ENCODE measurements at places on chromosomes 7 and 10. TPM values are rescaled to one million over a fixed set of nuclear protein-coding genes. Genes with fewer than 3 reads are reported as not detected.

UFSP1 gene
- total RNA-seq: 2.3 TPM

CALML5 gene
- total RNA-seq: not detected

SFTPA2 gene
- not detected for total RNA-seq

DNA sequence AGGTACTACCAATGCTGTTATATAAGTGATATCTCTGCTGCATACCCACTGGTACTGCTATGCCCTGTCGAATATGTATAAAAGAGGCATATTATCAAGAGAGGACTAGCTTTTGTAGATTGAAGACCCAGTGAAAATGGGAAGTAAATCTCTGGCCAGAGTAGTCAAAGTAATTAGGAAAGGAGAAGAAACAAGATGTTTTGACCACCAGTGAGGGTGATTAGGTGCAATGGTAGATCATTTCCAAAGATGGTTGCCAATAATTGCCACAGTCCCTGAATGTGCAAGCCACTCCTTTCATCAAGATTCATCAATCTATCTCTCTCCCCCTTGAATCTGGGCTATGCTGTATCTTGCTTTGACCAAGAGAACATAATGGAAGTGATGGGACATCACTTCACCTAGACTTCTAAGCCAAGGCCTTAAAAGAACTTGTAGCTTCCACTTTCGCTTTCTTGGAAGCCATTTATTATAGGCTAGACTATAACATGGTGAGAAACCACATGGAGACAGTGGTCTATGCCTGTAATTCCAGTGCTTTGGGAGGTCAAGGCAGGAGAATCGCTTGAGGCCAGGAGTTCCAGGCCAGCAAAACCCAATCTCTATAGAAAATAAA, 52.6 kb upstream of the ST8SIA6 start:
- no peak for DNase-seq

DNA sequence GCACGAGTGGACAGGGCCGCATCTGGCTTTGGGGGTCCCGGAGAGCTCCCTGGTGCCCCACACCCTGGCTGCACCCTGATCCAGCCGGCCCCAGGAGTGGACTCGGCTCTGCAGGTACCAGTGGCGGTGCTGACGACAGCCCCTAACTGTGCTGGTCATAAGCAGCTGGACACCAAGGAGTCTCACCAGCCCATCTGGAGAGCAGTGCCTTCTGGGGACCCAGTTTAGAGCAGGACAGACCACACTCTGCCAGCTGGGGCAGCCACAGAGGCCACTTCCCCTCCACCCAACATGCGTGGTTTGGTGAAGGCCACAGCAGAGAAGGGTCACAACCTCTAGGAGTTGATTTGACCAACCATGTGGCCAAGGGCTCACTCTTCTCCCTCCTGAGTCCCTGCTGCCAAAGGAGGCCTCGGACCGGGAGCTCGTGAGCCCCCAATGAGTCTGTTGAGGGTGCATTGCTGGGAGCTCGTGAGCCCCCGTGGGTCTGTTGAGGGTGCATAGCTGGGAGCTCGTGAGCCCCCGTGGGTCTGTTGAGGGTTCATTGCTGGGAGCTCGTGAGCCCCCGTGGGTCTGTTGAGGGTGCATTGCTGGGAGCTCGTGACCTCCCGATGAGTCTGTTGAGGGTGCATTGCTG, 16.0 kb upstream of the INPP5A start:
- no peak for DNase-seq

- DNase-seq: no peak
Measured at GRCh38 chr10:93417266-93417665, 64.9 kb downstream of the MYOF start.

- DNase-seq: no peak
Measured at GRCh38 chr10:92729886-92730285, 40.1 kb downstream of the HHEX start.

DNA sequence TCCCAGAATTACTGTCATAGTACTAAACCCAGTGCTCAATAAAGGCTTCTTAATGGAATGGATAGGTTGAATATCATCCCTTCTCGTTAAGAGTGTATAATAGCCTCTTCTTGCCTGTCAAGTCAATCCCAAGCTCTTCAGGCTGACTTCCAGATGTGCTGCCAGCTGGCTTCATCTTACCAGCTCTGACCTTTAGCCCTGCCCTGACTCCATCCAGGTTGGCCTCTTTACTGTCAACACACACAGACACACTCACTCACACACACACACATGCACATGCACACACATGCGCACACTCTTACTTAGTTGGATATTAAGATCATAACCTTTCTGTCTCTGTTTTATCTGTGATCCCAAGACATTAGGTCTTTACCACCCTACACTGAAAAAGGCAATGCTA, 49.1 kb downstream of the ASB4 start:
- no peak for DNase-seq

GRCh38 chr10:98038288-98038687, 7.9 kb upstream of the CRTAC1 start:
- DNase-seq: no peak

- DNase-seq: no peak
Measured at GRCh38 chr10:27723436-27723835, 22.2 kb downstream of the MKX start.

GRCh38 chr7:152752200-152752912, 7.2 kb upstream of the ACTR3B start:
- no peak for DNase-seq
